ENCODE measurements at places on chromosomes 12 and 14.

DNA sequence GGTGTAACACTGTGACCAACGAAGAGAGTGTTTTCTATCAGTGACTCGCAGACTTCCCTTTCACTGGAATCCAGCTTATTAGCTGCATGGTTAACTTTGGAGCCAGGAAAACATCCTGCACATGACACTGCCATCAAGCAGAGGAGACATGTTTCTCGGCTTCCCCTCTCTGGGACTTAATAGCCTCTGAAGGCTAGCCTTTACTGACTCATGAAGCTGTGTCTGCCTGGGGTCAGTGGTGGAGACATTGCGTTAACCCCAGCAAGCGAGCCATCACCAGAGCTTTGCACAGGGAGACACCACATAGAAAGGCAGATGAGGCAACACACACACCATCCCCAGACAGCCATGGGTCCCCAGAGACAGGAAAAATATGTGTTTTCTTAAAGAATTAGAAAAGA, 126.9 kb upstream of the PRICKLE1 start:
- DNase-seq = no peak

- DNase-seq = no peak
These were observed 12.9 kb downstream of the TMEM117 start for GRCh38 chr12:43848786-43849185.

GRCh38 chr14:68824517-68825347, 31.9 kb upstream of the ZFP36L1 start:
- DNase-seq = no peak

GRCh38 chr12:98509063-98509462, 6.3 kb upstream of the TMPO start:
- DNase-seq = no peak

- DNase-seq = no peak
These were observed 17.1 kb downstream of the NCKAP5L start for GRCh38 chr12:49811136-49811535.

- DNase-seq = peak; percentile 9
These were observed 9.2 kb downstream of the NIN start for GRCh38 chr14:50821510-50822464.

GRCh38 chr14:56119201-56119981, 1.2 kb downstream of the PELI2 start:
- peak; percentile 32 for DNase-seq

- DNase-seq = peak; percentile 19
These were observed 15.8 kb upstream of the DTX1 start for GRCh38 chr12:113040722-113041171.

DNA sequence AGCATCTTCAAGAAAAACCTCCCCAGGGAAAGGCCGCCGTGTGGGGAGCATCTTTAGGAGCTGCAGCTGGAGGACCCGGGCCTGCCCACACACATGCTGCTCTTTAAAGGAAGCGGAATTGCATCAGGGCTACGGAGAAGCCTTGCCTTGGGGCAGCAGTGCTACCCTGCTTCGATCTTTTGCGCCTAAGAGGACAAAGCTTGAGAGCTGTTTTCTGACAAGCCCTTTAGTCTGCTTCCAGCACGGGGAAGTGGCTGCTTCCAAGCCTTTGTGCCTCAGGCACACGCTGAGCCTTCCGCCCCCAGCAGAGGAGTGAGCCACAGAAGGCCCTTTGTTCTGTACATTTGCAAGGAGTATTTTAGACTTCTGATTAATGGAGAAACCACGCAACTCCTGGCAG, 31.5 kb downstream of the COA8 start:
- no peak for DNase-seq

DNA sequence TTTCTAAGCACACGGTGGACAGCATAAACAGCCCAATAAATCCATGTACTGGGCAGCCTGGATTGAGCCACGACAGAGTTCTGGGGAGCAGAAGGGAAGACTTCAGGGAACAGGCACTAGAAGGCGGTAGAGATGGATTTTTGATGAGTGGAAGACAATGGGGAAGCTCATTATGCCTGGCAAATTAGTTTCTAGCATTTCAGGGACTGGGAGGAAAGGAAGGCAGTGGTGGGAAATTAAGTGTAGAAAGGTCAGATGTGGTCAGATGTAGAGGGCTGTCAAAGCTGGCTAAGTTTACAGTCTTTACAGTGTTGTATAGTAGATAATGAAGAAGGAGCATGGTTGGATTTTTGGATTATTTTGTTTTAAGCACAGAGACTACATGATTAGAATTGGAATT, 9.2 kb downstream of the EGLN3 start:
- DNase-seq = no peak

DNA sequence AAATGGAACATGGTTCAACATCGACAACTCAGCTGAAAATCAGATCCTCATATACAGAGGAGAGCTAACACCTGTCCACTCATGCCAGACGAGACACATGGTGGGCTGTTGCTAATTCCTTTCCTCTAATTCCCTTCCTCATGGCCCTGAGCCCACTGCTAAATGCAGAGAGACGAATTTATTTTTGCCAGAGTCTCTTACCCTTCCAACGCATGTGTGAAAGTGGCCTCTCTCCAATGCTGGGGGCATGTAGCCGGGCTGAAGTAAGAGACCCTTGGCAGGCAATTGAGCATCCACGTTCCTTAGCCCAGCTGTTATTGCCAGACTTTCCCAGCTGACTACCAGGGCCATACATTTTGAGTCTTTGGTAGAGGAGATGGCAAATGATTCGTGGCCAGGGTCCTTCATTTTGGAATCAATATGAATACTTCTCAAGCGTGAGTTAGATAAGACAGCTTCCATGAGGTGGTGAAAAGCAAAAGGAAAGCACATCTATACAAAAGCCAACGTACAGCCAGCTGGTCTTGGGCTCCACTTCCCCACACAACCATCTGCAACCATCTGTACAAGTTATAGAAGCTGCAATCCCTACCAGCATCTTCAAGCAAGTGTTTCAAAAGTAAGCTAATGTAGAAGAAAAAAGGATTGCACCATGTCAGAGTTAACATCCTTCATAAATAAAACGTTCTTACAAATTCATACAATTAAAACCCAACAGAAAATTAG, 28.6 kb downstream of the CORO1C start:
- no peak for DNase-seq

DNA sequence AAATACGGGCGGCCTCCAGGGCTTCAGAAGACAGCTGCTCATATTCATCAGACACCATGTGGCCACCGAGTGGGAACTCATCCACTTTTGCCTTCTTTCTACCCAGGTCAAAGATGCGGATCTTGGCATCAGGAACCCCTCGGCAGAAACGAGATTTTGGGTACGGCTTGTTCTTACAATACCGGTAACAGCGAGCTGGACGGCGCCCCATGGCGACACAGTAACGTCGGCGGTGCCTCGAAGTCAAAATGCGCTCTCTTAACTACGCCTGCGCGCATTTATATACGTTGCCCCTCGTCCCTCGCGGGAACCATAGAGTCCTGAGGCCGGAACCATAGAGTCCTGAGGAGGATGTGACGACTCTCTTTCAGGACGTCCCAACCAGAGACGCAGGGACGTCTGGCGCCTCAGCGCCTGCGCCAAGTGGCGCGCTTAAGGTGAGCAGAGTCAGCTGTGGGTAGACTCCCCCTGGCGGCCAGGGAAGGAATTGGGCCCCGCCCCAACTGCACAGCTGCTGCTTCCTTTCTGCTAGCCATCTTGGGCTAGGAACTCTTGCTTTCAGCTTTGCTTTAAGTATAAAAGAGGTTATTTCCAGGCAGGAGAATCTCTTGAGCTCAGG, at the start of gene RPL10L:
Gene RPL10L, minus strand, starts transcription at position 256 of the 619 bp plus-strand sequence. Its CDS starts 45 bp downstream, at position 211.
- no peak for DNase-seq

DNA sequence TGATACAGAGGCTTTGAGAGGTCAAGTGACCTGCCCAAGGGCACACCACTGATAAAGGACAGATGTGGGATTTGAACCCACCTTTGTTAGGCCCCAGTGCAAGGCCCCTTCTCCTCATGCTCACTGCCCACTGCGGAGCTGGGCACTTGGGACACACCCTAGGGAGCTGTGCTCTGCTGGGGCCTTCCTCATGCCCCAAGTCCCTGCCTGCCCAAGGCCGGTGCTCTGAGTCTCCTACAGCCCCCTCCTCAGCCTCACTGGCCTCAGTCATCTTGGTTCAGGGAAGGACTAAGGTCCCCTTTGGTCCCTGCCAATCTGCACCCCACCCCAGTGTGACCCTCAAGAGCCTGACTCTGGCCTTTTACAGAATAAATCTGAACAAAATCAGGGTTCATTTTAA, 7.9 kb upstream of the OAS3 start:
- no peak for DNase-seq

DNA sequence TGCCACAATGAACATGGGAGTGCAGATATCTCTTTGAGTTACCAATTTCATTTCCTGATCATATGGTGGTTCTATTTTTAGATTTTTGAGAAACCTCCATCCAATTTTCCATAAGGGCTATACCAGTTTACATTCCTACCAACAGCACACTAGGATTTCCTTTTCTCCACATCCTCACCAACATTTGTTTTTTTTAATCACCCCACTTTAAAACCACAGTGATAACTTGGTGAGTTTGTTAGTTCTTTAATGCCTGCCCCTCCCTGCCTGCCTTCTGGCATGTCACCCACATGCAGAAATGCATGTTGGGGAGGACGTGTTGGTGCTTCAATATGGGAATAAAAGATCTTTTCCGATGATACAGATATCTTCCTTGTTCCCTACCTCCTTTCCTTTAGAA, 167.9 kb downstream of the CAND1 start:
- DNase-seq = no peak

DNA sequence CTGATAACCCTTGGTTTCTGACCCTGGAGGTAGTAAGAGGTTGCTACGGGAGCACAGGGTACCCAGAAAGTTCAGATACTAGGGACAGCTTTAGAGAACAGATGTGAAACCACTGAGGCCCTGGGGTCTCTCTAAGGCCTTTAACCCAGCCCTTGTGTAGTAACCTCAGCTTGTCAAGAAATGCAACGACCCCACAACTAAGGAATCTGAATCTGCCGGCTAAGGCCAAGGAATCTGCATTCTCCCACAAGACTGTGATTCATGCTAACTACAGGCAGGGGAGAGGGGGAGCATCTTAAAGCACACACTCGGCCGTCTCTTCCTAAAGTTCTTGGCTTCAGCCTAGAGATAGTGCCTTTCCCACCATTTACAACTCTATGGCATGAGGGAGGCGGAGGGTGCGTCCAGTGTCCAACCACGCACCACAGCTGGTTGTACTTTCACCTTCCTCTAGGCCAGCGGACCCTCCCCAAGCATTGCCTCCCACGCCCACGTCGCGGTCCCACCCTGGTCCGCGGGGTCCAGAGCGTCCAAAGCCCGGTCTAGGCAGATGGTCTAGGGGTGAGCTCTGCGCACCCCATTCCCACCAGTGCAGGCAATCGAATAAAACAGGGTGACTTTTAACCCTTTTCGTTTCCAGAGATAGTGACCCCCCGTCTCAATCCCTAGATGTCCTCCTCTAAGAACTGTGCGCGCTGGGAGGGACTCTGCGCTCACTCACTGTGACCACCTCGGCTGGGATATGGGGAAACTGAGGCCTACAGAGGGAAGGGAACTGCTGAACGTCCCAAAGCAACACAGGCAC, 735 bp upstream of the VASH1 start:
- no peak for DNase-seq

- no peak for DNase-seq
These were observed 138.9 kb upstream of the HIF1A start for GRCh38 chr14:61556455-61556854.

DNA sequence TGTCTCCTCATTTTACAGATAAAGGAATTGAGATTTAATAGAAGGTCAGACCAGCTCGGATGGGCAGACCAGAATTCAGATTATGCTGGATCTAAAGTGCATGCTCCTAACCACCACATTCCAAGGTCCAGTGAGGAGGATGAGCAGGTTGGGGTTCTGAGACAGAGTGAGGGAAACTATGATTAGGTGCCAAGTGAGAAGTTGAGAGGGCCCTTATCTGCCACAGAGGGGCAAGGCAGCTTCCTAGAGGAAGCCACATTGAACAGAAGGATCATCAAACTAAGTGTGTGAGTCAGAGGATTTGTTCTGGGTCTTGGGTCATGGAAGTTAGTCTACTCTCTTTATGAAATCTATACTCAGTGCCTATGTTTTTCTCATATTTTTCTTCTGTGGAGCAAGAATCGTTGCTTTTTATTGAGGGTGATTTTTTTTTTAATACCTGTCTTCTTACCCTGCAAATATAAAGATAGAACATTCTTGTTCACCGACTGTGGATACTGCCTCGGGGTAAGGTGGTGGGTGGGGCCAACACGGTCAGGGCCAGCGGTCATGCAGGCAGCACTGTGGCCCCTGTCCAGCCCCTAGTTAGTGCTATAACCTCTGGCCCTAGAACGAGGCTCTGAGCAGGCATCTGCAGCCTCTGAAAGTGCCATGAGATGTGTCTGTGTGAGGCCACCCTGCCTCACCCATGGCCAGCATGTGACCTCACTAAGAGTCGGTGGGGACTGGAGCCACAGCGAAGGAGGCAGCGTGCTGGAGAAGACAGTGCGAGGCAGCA, 55.6 kb upstream of the PTHLH start:
- no peak for DNase-seq

DNA sequence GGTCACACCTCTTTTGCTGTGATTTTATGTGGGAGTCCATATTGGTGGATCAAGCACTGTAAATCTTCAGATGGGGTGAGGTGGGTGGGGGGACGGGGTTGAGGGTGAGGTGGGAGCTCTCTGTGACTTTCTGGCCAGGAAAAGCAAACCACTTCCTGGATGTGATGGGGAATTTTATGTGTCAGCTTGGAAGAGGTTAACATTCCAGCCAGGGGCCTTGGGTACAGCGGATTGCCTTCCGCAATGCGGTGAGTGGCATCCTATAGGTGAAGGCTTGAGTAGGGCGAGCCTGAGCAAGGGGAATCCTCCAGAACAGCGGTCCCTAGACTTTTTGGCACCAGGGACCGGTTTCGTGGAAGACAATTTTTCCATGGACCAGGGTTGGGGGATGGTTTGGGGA, 36.2 kb downstream of the DLK1 start:
- DNase-seq = no peak

DNA sequence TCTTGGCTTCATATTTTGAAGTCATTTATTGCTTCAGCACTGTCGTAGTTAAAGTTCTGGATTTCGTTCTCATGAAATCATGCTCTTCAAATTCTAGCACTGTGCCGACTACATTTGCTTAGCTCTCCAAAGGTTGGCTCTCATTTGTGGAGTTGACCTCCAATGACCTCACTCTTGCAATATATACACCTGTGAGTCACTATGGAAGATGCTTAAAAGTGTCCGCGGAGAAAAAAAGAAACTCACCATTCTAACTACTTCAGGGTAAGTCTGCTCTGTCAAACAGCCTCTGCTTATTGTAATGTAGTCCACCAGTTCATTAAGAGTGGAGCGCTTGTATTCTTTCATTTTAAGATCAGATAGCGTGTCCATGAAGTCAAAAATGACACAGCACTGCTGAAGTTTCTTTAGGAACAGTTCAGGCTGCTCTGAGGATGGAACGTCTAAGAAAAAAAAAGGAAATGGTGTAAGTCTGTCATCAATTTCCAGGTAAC, 89.7 kb downstream of the PPP2R5E start:
- DNase-seq = no peak

- no peak for DNase-seq
These were observed 866 bp downstream of the NPFF start for GRCh38 chr12:53506450-53506785.

- DNase-seq = no peak
These were observed 12.7 kb downstream of the BDKRB1 start for GRCh38 chr14:96268431-96269358.

GRCh38 chr14:91998667-91999570, 40.9 kb downstream of the TRIP11 start:
- no peak for DNase-seq

Data from bone marrow (tissue), 2 donors.